Activated CD4-positive, alpha-beta T cell treated with anti-CD3 and anti-CD28 coated beads, Interleukin-2, Interleukin-6, amounts not matched to agents 100 ng/mL and 50 ng/mL, durations not matched to agents 16 hours and 8 hours (primary cell): ENCODE measurements at places on chromosomes 7 and 10.

GRCh38 chr10:119491966-119492757 lies 50.4 kb downstream of the RGS10 start:
- DNase-seq: no peak

GRCh38 chr10:89887830-89888229 lies 186.4 kb downstream of the KIF20B start:
- no peak for DNase-seq

DNA sequence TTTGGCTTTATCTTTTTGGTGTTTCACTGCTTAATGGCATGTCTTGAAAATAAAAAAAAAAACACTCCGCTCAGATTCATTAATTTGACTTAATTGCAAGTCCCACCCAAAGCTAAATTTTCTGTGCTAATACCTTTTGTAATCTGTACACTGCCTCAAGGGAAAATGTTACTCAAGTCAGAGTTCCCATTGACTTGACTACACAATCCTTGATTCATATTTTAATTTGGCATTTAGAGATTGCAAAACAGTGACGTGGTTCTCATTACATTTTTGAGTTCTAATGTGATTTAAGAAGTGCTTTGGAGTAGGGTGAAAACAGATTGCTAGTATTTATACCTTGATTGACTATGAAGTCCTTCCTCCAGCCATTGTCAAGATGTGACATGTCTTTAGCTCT lies 21.3 kb upstream of the LIPM start:
- DNase-seq: no peak

DNA sequence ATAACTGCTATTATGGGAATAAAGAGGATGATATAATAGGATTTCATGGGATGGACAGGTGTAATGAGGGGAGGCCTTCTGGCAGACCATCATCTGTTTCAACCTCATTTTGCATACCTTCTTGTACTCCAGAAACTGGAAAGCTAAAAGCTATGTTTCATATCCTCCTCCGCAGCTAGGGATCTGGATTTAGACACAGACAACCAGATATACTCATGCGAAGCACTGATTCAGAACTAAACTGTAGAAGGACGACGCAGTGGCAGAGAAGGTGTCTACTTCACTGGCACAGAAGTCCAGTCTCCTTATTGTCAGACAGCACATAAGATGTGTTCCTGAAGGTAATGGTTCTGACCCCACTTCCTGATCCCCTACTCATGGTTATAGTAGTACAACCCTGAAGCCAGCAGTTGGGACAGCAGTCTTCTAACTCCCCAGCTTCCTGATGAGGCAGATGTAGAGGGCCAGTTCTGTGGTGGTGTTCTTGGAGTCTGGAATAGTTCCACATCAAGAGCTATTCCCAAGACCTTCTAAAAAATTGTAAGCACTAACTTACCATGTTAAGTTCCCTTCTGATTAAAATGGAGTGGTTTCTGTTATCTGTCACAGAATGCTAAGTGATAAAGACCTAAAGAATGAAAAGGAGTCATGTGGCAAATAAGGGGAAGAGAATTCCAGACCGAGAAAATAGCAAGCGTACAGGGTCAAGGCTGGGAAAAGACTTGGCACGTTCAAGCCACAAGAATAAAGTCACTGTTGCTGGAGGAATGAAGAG lies 550.3 kb downstream of the GRM8 start:
- DNase-seq: no peak

GRCh38 chr7:105743351-105744090 lies 132.9 kb downstream of the ATXN7L1 start:
- peak; percentile 45 for DNase-seq

- no peak for DNase-seq
Observed at GRCh38 chr10:29470355-29470705, 164.4 kb downstream of the SVIL start.

- no peak for DNase-seq
Observed at GRCh38 chr7:55192723-55193122, 172.4 kb upstream of the LANCL2 start.

GRCh38 chr7:97868788-97869187 lies 3.4 kb downstream of the ASNS start:
- no peak for DNase-seq

GRCh38 chr7:98387544-98388226 lies 13.2 kb downstream of the BAIAP2L1 start:
- no peak for DNase-seq

- DNase-seq: no peak
Observed at GRCh38 chr7:131012477-131013031, 278.5 kb upstream of the KLF14 start.

DNA sequence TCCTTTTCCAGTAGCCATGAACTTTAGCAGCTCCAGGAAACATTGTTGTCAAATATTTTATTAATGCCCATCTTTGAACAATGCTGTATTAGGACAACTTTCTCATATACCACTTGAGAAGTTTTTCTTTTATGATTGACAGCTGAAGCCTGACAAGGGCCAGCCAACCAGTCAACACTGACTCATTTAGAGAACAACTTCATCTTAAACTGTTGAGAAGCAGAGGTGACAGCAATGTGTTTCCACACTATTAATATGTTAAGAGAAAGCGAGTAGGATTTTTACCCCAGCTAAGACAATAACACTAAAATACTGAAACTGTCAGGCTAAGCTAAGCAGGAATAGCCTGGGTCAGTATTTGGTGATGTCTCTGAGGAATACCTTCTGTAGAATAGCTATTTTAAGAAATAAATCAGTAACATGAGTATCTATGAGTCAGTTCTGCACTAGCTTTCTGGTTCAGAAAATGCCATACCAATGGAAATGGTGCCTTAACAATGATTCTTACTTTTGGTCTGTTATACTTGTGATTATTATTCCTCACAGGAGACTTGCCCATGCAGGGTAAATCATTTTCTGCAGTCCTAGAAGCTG lies 168.8 kb upstream of the POT1 start:
- DNase-seq: no peak

- DNase-seq: no peak
Observed at GRCh38 chr7:140898786-140899536, 25.8 kb downstream of the BRAF start.

DNA sequence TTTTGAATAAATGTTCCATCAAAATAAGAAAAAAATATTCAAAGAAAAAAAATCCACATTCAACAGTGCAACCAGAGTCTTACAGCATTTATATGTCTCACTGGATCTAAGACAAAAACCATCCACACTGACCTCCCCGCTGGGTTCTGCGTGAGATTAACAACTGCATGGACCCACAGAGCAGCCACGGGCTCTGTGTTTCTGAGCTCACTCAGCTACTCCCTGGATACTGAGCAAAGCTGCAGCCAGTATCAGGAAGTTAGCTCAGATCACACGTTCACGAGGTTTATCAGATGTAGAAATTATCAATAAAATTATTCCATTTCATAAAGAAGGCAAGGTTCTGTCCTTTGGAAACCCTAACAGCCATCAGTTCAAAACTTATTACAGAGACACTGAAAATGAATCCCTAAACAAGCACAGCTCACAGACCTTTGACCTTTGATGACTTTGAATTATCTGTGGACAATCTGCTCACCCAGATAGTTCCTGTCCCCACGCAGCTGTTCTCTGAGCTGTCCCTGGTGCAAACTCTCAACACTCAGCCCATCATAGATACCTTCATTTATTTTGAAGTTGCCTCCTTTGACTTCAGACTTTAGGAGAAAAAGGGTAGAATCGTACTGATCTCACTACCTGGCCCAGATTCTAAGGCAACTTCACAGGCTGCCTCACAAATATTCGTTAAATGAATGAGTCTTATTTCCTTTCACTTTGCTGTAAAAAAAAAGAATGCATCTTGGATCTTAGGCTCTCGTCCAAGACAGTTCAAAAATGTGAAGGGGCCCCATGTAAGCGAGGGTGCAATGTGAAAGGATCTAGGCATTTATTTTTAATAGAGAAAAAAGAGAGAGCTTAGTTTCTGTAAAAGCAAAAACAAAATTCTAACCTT lies 67.7 kb upstream of the SVIL start:
- no peak for DNase-seq

GRCh38 chr10:12690525-12691126 lies 310.9 kb downstream of the CCDC3 start:
- no peak for DNase-seq

DNA sequence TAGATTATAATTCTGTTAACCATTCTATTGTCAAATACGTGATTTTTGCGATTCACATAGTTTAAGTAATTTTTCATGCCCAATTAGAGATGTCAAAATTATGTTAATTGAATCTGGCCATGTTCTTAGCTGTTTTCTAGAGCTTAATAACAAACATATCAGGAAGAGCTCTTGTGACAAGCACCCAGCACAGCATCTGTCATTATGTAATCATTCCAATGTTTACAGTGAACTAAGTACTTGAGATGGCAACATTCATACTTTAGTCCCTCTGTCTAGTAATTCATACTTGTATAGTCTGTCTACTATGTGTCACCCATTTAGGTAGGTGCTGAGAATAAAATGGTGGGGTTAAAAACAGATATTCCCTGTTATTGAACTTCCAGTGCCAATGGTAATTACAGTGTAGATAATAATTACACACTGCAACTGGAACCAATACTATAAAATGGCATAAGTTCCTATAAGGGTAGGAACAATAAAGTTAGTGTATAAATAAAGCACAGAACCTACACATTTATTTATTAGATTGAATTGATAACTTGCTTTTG lies 55.2 kb downstream of the ZEB1 start:
- DNase-seq: no peak

DNA sequence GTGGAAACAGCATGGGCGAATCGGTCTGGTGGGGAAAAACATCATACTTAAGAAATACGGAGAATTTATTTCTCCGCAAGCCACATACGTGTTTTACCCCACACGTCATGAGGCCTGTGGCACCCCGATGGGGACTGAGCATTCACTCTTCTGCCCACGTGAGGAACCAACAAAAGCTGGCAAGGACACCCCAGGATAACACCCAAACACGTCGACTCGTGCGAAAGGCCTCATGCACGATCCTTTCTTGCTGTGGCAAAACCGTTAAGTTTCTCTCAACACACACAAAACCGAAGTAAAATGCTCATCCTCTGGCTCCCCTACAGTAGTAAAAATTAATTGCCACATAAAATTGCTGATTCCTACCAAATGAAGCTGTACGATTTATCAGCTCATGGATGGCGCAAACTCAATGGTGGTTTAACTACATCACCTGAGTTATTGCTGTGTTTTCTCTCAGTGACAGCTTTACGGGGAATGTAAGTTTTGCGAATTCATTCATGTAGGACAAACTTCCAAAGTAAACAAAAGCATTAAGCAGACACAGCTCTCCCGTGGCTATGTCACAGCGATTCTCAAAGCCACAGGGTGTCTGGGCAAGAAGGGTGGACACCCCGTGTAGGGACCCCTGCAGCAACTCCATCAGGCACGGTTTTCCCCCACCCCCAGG lies 97.0 kb downstream of the CTBP2 start:
- no peak for DNase-seq

- DNase-seq: peak; percentile 1
Observed at GRCh38 chr7:12570168-12570533, 369 bp upstream of the SCIN start.

DNA sequence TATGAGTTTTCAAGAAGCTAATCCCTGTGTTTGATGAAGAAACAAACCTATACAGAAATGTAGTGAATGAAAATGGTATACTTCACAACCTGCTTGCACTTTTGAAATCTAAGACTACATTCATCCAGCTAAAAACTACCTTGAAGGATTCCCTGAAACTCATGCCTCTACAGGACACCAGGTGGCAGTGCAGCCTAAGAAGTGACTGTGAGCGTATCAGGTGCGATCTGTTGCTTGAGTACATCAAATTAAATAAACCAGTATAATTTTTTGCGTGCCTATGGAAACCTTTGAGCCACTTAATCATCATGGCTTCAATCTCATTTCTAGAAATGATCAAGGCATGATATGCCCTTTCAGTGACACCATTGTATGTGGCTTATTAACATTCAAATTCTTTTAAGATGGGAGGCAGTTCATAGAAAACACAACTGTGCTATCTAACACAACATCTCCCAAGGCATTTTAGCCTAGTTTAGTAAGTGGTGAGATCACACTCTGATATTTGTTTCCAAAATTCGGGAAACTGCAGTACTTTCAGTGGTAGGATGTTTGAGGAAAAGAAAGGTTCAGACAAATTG lies 57.4 kb downstream of the PPP1R17 start:
- DNase-seq: peak; percentile 50

- DNase-seq: no peak
Observed at GRCh38 chr7:157729566-157729965, 392.8 kb downstream of the DNAJB6 start.

GRCh38 chr10:97406064-97406463 lies 4.9 kb upstream of the RRP12 start:
- DNase-seq: no peak

GRCh38 chr7:17374654-17375053 lies 76.2 kb downstream of the AHR start:
- DNase-seq: no peak

- DNase-seq: no peak
Observed at GRCh38 chr10:108597657-108598319, 1325.5 kb downstream of the XPNPEP1 start.

DNA sequence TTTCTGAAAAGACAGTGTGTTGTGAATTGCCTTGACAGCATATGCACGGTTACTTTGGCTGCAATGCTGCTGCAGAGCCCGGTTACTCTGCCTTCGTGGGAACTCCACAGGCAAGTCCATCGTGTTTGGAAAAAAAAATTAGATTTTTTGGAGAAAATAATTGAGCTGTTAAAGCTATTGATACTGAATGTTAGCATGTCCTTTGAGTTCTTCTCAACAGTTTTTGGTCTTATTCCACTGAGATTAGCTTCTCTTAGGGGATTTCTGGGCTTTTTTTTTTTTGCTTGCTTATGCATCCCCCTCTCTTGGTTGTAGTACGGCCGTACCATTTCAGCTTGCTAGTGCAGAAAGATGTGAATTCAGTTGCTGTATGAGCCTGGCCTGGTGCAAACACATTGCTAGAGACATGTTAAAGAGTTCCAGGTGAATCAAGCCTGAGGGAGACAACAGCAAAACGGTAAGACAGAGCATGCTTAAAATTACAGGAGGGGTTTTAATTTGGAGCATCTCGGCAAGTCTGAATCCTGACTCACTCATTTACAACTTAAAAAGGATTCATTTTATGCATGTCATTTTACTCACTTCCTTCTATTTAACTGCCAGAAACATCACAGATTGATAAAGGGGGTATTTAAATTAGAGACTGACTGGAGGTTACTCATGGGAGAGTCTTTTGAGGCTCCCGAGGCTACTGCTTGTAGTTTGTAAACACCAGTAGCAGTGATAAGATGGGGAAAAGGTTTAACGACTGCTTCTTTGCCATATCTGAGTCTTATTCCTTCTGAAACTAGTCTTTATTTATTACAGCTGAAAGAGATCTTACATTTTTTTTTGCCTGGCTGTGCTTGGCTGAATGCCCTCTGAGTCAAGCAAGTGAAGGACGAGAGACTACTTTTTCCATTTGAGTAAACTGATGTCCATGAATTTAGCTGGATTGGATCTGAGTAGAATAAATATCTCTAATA lies 113.7 kb downstream of the CDK14 start:
- DNase-seq: no peak

- DNase-seq: peak; percentile 36
Observed at GRCh38 chr7:99897322-99898022, 20.6 kb upstream of the OR2AE1 start.

GRCh38 chr7:8197994-8198698 lies 63.8 kb downstream of the ICA1 start:
- peak; percentile 75 for DNase-seq
